ENCODE measurements at places on chromosomes 3 and 15. TPM values are rescaled to one million over a fixed set of nuclear protein-coding genes. Genes with fewer than 3 reads are reported as not detected.

Gene CNTN6
- total RNA-seq: not detected

GRCh38 chr3:169041677-169042171 is 621.8 kb downstream of the MECOM start:
- DNase-seq: no peak

DNA sequence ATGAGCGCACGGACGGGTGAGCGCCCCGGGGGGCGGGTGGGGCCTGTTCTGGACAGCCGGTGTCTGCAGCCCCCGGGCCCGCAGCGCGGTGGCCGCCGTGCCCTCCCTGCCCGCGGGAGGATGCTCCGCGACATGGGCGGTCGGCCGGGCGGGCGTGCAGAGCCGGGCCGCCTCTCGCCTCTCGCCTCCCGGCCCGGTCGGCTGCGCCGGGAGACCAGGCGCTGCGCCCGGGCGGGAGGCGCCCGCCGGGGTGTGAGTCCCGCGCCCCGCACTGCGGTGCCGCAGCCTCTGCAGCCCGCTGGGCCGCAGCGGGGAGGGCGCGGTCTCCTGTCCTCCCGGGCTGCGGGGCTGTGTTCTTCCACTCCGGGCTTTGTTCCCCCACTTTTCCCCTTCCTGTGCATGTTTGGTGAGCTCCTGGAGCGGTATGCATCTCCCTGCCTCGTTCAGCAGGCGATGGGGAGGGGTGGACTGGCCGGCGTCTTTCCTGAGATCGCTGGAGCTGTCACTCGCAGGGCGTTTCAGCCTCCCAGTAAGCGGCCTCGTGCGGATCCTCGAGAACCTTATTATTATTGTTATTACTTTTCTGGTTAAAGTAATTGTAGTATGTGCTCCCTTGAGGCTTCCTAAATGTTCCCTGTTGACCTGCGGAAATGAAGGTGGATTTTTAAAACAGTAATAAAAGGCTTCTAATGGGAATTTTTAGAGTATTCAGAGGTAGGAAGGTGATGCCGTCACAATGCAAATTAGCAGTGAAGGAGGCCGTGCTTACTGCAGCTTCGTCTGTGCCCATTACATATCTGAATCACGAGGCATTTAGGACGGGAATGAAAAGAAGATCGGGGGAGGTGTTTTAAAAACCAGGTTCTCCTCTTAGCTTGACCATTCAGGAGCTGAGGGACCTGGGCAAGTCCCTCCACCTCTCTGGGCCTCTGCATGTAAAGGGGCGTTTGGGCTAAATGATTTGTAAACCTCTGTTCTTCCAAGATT is 593 bp downstream of the TMOD2 start:
- no peak for DNase-seq

DNA sequence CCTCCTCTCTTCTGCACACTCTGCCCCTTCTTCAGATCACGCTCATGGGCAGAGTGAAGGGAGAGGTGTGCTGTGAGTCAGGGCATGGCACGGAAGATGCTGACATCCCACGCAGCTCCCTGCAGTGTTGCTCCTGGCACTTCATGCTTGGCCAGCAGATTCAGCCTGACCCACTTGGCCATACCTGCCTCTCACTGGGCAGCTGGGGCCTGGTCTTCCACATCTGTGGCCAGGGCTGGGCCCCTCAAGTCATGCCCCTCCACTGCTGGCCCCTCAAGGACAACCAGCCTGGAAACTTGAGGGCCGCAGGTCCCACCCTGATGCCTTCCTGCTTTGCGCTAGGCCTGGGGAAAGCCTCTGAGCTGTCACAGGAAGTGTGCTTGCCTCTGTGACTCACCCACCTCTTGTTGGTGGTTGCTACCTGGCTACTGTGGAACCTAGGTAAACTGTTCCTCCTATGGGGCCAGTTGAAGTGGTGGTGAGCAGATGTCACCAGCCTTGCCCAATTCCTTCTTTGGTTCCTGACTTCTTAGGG is 48.7 kb downstream of the BSN start:
- no peak for DNase-seq

- no peak for DNase-seq
These were observed 9.9 kb downstream of the FOXL2 start for GRCh38 chr3:138936741-138937689.

- DNase-seq: peak; percentile 28
These were observed 27.8 kb downstream of the SHQ1 start for GRCh38 chr3:72820415-72820814.

Gene ALPK3
- total RNA-seq: 7.6 TPM

DNA sequence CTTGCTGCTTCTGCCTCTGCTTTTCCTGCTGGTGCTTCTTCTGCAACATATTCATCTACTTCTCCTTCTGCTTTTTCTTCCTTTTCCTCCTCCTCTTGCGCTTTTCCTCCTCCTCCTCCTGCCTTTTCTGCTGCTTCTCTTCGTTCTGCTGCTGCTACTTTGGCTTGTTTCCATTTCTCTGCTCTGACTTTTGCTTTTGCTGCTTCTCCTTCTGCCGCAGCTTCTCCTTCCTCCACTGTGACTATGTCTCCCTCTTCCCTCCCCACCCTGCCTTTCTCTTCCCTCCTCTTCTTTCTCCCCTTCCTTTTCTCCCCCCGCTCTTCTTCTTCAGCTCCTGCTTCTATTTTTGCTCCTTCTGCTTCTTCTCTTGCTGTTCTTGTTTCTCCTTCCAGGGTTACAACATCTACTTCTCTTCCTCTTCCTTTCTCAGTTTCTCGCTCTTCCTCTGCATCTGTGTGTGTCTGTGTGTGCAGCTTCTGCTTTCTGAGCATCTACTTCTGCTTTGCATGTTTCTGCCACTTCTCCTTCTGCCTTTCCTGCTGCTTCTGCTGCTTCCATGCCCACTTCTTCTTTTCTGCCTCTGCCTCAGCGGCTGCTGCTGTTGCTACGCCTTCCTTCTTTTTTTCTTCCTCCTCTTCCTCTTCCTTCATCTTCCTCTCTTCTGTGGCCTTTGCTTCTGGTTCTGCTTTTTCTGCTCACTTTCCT is 51.4 kb downstream of the FAM43A start:
- DNase-seq: no peak

GRCh38 chr15:38477637-38478036 is 23.7 kb downstream of the FAM98B start:
- no peak for DNase-seq

DNA sequence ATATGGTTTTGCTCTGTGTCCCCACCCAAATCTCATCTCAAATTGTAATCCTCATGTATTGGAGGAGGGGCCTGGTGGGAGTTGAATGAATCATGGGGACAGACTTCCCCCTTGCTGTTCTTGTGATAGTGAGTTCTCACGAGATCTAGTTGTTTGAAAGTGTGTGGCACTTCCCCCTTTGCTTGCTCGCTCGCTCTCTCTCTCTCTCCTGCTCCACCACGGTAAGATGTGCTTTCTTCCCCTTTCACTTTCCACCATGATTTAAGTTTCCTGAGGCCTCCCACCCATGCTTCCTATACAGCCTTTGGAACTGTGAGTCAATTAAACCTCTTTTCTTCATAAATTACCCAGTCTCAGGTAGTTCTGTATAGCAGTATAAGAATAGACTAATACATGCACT is 60.7 kb downstream of the GSK3B start:
- no peak for DNase-seq

DNA sequence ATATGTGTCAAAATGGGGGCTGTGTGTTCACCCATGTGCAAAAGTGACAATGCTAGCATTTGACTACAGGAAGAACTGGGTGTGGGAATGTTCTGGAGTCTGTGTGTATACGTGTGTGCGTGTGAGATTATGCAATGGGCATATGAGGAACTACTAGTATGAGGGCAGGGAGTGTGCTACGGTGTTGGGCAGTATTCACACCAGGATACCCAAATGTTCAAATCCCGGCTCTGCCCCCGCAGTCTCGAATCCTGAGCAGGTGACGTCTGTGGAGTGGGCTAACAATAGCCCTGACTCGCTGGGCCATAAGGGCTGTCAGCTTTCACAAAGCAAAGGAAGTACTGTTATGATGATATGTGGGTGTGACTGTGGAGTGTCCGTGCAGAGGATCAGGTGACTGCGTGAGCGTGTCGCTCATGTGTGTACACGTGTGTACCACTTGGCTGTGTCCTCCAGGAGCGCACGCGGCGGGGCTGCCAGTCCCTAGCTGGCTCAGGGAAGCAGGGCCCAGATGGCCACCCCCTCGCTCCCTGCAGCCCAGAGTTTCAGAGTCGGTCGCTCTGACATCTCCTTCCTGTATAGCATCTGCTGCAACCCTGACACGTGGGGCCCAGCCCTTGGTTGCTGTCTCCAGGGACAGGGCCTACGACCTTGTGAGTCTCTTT is 27.2 kb downstream of the IQSEC1 start:
- DNase-seq: no peak

DNA sequence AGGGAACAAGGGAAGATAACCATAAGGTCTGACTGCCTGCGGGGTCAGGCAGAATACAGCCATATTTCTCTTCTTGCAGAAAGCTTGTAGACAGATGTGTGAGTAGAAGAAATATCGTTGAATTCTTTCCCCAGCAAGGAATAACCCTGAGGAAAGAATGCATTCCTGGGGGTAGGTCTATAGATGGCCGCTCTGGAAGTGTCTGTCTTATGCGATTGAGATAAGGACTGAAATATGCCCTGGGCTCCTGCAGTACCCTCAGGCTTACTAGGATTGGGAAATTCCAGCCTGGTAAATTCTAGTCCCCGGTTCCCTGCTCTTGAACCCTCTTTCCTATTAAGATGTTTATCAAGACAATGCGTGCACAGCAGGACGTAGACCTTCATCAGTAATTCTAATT is 15.8 kb upstream of the SST start:
- no peak for DNase-seq

- peak; percentile 7 for DNase-seq
These were observed 4.8 kb downstream of the CLN6 start for GRCh38 chr15:68224546-68225250.

Gene LTF
- 0.83 TPM for total RNA-seq

- DNase-seq: no peak
These were observed 20.5 kb downstream of the TRH start for GRCh38 chr3:129994883-129995559.

DNA sequence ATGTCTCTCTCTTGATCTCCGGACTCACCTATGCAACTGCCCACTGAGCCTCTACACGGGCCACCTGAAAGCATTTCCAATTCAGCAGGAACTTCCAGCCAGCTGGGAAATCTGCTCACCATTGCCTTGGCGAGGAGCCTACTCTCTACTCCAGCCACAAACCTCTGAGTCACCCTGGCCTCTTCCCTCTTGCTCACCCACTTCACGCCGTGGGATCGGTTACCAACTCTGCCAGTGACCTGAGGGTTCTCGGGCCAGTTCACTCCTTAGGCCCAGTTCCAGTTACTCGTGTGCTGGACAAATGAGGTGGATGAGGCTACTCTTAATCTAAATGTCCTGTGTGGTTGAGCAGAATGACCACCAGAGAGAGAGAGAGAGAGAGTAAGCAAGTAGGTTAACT is 70.1 kb downstream of the CEMIP start:
- peak; percentile 59 for DNase-seq

DNA sequence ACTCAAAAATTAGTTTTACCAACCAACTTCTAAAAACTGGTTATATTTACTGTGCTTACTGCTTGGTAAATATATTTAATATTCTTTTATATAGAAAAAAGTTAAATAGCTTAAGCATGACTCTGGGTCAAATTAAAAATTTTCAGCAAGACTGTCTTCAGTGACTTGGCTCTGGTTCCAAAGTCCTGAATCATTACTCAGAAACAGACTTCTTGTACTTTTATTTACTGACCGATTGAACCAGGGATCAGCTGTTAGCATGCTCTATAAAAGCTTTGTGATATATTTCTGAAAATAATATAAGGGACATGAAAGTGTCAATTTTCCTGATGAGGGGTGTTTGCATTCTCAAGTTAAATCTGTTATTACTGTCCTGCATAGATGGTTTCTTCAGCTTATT is 164.3 kb downstream of the MCTP2 start:
- DNase-seq: no peak

DNA sequence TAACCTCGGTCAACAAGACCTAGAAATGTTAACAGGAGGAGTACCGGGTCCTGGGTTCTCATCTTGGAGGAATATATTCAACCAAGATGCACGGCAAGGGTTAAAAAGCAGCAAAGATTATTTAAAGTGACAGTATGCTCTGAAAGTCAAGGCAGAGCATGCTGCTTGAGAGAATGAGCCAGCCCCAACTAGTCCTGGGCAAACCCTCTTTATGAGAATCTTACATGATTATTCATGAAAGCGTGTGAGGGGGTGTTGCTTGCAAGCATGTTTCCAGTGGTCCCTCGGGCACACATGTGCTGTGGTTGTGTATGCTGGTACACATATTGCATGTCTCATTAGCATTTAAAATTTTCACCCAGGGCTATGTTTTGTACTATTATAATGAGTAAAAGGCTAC is 1445.6 kb downstream of the SI start:
- DNase-seq: no peak

- DNase-seq: no peak
These were observed 340 bp downstream of the TMEM44 start for GRCh38 chr3:194632809-194633348.

GRCh38 chr15:91866971-91867372 is 13.5 kb downstream of the SLCO3A1 start:
- DNase-seq: peak; percentile 24

DNA sequence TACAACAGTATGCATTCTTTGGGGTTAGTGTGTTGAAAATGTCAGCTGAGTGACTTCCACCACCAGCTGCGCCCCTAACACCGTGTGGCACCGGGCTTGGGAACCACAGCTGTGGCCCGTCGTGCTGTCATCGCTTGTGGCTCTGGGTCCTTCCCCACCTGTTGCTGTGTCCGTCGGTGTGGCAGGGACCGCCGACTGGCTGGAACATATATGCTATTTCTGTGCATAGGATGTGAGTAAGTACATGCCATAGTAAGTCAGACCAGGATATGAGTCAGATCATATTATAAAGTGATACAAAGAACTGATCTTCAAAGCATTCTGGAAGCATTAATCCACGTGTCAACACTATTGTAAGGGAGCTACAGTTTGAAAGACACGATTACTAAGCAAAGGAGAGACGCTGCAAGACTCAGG is 31.9 kb downstream of the EHD4 start:
- no peak for DNase-seq

GRCh38 chr3:114673481-114673880 is 379.7 kb downstream of the TIGIT start:
- DNase-seq: no peak

All from mucosa of gallbladder (tissue), 1 donor.